Stimulated activated CD4-positive, alpha-beta T cell treated with anti-CD3 and anti-CD28 coated beads, Interleukin-15, amount 100 ng/mL, for 24 hours (primary cell): ENCODE measurements at places on chromosomes 4 and X.

DNA sequence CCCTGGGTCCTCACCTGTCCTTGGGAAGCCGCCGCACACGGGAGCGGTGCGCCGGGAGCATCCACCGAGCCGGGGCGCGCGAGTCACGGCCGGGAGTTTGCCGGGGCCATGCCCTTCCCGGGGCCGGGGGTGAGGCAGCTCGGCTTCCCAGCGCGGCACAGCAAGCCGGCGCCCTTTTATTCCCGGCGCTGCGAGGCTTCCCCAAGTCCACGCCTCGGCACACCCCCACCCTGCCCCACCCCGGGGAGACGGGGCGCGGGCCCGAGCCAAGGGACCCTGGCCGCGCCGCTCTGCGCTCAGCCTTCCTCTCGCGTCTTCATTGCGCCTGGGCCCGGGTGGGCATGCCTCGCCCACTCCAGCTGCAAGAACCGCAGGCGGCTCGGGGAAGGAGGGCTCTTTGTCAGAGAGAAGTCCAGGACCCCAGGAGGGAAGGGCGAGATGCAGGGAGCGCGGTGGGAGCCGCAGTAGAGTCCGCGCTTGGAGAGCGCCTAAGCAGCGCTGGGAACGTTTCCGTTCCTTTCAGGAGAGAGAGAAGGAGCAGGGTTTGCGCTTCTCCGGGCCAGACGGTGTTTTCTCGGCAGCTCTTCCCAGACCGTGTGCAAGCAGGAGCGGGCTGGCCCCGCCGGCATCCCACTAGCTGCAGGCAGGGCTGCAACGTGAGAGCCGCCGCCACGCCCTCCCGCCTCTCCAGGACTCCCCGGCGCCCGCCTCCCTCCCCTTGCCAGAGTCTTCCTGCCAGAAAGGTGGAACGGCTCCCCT is at the start of gene MXRA5:
MXRA5 (minus strand) TSS at position 152 of the 759 bp plus-strand sequence. CDS start 2,819 bp downstream, outside the sequence.
- no peak for DNase-seq

DNA sequence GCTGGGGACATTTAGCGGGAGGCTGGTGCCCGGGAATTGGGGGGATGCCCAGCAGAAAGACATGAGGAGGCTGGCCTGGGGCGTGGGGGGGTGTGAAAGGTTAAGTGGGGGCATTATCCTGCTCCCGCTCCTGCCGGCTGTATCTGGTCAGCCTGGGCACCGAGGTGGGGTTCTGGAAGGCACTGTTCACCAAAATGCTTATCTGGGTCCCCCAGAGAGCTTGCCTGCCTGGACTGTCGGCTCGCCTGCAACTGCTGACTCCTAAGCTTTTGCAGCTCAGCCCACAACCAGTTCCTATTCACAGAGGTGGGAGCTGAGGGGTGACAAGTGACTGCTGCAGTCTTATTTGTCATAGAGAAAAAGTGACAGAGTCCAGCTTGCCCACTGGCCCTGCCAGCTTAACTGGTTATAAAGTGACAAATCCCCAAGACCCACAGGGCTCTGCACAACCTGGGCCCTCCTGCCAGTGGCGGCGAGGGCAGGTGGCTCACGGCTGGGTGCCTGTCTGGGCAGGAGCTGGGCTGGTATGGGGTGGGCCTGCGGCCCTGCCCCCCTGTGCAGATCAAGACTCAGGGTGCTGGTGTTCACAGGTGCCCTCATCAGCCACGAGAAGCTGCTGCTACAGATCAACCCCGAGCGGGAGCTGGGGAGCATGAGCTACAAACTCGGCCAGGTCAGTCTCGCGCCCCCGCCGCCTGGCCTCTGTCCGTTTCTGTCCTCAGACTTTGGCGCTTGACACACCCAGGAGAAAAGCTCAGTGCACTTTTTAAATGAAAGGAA is 23.7 kb upstream of the MSANTD1 start:
- no peak for DNase-seq

DNA sequence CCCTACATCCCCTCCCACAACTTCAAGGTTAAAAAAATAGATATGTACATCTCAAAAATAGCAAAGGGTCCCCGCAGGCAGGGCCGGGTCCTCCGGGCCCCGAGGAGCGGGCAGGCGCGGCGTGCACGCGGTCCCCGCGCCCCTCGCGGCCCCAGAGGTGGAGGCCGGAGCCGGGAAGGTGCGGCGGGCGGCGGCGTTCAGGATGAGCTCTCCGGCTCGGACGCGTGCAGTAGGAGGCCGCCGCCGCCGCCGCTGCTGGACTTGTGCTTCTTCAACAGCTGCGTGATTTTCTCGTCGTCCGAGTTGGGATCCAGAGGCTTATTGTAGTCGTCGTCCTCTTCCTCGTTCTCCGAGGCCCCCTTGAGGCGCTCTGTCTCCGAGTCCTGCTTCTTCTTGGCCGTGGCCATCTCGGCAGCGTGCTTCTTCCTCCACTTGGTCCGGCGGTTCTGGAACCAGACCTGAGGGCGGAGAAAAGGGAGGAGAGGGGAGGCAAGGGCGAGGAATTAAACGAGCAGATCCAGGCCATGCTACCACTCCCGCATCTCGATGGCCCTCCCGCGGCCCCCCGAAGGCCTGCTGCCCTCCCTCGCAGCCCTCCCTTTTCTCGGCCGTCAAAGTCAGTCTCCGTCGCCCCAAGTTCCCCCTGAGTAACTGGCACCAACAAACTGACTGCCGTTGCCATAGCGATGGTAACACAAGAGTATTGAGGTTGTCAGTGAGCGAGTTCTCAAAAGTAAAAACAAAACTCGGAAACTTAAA is 5.8 kb downstream of the NKX6-1 start:
- DNase-seq = no peak

GRCh38 chr4:128481752-128482480 is 194.3 kb upstream of the PGRMC2 start:
- no peak for DNase-seq

- no peak for DNase-seq
Observed at GRCh38 chrX:9676738-9677097, 88.9 kb downstream of the GPR143 start.

GRCh38 chr4:14262221-14262620 is 634.7 kb upstream of the BOD1L1 start:
- DNase-seq = no peak

DNA sequence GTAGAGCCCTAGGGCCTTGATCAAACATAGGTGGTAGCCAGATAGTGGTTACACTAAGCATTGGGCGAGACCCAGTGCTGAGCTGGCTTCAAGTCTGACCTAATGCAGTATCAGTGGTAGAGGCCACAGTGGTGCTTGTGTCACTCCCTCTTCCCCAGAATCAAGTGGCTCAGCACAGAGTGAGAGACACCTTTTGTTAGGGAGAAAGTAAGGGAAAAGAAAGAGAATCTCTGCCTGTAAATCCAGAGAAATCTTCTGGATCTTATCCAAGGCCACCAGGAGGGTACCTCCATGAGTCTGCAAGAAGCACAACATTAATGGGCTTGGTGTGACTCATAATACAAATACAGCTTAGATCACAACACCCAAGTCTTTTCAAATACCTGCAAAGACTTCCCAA is 117.7 kb upstream of the SLC6A14 start:
- no peak for DNase-seq

GRCh38 chrX:154541896-154542722 is 4.5 kb downstream of the G6PD start:
- DNase-seq = peak; percentile 65

DNA sequence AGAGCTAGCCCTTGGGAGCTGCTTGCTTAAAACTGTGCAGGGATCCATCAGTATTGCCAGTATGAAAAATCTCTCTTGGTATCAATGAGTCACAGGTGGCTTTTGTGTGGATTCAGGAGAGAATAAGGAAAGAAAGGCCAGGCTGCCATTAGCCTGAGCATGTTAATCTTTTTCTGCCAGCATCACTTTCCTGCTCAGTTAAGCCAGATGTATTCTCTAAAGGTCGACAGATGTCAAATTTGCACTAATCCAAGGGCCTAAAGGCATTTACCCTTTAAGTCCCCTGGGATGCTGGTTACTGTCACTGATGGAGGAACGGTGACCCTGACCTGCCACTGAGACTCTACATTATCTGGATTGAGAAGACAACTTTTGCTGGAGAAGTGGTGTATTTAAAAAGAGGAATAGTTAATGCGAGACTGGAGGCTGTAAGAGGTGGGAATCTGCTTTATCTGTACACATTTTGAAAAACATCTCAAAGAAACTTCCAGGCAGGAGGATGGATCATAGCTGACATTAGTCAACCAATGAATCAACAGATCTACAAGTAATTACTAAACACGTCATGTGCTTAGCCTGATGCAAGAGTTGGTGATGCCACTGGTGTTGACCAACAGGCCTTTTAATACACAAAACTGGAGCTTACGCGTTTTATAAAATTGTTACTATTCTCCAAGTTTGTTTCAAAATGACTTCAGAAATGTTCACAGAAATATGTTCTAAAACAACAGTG is 241.4 kb upstream of the ANXA3 start:
- no peak for DNase-seq

DNA sequence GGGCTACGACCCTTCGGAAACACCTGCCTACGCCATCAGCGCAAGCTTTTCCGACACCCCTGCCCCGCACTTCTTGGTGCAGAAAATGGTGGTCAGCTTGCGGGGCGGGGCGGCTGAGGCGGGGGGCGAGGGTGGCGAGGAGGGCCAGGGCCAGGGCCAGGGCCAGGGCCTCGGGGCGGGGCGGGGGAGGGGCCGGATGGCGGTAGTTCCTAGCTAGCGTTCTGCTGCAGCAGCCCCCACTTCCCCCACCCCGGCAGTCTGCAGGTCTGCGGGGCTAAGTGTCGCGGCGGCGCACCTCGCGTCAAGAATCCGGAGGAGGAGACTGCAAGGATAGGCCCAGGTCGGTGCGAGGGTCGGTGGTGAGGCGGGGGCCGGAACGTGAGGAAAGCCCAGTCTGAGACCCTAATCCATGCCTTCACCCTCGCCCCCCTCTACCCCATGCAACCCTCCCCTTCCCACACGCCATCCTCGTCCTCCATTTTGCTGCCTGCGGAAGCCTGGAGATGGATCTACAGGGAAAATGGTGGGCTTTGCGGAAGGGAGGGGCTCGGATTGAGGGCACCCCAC is 600 bp downstream of the BEX4 start:
- peak; percentile 33 for DNase-seq

GRCh38 chr4:115259642-115260041 is 146.2 kb upstream of the NDST4 start:
- DNase-seq = no peak

GRCh38 chr4:166498546-166498945 is 625.5 kb downstream of the TLL1 start:
- DNase-seq = no peak

DNA sequence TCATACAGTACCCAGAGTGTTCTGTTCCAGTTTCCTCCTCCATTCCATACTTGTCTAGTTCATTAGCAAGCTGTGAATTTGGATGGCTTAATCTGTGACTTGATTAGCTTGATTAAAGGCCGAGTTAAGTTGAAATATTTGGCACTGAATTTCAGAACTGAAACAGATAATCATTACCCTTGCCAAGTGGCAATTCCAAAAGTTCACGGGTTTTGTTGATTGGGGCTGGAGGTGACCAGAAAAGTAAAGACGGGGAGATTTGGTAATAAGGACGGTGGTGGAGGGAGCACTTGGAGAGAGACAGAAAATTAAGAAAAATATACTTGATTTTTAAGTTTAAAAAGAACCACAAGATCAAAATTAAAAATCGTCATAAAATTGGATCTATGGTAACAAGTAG is 21.9 kb upstream of the KLHL2 start:
- no peak for DNase-seq

GRCh38 chr4:120158841-120159463 is 92.3 kb upstream of the MAD2L1 start:
- DNase-seq = no peak

GRCh38 chrX:39327255-39327654 is 526.0 kb downstream of the MID1IP1 start:
- peak; percentile 67 for DNase-seq

DNA sequence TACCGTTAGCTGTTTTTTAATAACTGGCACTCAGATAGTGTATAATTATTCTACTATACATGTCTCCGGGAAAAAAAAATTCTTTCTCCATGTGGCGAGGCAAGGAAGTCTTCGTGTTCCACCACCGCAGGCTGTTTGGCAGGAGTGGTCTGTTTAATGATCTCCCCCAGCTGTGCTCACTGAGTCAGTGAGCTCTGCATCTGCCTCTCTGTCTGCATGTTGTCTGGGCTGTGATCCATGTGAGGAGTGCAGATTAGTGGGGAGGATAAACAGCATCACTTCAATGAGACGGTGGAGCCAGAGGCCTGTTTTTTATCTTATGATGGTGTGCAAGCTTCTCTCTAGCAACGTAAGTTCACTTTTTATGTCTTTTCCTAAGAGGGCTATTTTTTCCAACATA is 69.8 kb downstream of the RPS3A start:
- no peak for DNase-seq
